Effector memory CD8-positive, alpha-beta T cell (primary cell): ENCODE measurements at places on chromosomes 3 and 15.

GRCh38 chr3:129485721-129486663, 42.4 kb upstream of the RHO start:
- H3K36me3 ChIP-seq = peaks cover 6% of the 10 kb centered on the region
- no peak overlapping the region for H3K4me3 ChIP-seq
- H3K27ac ChIP-seq = peak overlapping the region; percentile 62
- no peak for DNase-seq

DNA sequence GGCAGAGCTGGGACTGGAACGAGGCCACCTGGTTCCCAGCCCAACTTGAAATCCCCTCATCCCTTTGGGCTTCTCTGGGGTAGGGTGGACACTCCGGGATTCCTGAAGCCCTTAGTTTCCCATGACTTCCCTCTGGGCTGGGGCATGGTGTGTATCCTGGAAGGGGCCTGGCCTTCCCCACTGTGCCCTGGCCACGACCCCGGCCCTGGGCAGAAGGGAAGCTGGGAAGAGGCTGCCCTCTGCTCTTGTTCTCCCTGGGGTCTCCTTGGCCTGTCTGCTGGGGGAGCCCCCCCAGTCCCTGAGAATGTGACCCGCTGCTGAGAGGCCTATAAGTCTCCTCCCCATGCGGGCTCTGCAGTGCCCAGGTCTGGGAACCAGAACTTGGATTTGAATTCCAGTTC, 104.9 kb downstream of the LINGO1 start:
- H3K4me1 ChIP-seq = no peaks in the 10 kb centered on the region
- H3K27me3 ChIP-seq = peaks cover 22% of the 10 kb centered on the region
- H3K27ac ChIP-seq = no peak overlapping the region
- H3K4me3 ChIP-seq = no peak overlapping the region
- no peaks in the 10 kb centered on the region for H3K36me3 ChIP-seq
- DNase-seq = no peak

DNA sequence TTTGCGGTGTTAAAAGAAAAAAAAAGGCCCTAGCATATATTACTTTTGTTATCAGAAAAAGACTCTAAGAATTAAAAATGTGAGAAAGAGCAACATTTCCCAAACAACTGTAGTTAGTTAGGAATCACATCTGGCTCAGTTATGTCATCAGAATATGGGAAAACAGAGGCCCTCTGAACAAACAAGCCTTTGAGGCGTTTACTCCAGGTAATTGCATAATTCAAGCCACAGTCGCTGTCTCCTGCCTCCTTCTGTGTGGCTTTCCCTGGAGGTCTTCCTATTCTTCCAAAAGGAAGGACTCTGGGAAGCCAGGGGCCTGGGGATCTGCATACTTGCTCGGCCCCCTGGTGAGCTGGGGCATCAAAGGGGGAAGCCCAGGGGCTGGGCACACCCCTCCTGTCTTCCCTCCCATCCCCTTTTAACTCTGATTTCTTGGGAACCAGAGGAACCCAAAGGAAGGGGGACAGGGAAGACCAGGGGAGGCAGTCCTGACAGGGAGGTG, 3.7 kb upstream of the FAM107A start:
- H3K36me3 ChIP-seq = peaks cover 8% of the 10 kb centered on the region
- no peak for DNase-seq
- no peak overlapping the region for H3K4me3 ChIP-seq
- peaks cover 69% of the 10 kb centered on the region for H3K27me3 ChIP-seq

GRCh38 chr3:158773845-158774830, 27.7 kb upstream of the MFSD1 start:
- no peak overlapping the region for H3K4me3 ChIP-seq
- no peak for DNase-seq
- no peaks in the 10 kb centered on the region for H3K27me3 ChIP-seq
- H3K27ac ChIP-seq = no peak overlapping the region
- H3K4me1 ChIP-seq = no peaks in the 10 kb centered on the region
- H3K36me3 ChIP-seq = peaks cover 2% of the 10 kb centered on the region

GRCh38 chr15:56337084-56337725, 28.0 kb upstream of the TEX9 start:
- peaks cover 4% of the 10 kb centered on the region for H3K27me3 ChIP-seq
- H3K4me3 ChIP-seq = no peak overlapping the region
- no peaks in the 10 kb centered on the region for H3K4me1 ChIP-seq
- H3K27ac ChIP-seq = no peak overlapping the region
- DNase-seq = no peak
- no peaks in the 10 kb centered on the region for H3K36me3 ChIP-seq

GRCh38 chr15:70170096-70170699, 72.5 kb upstream of the TLE3 start:
- no peaks in the 10 kb centered on the region for H3K27me3 ChIP-seq
- no peak overlapping the region for H3K27ac ChIP-seq
- H3K4me1 ChIP-seq = no peaks in the 10 kb centered on the region
- no peaks in the 10 kb centered on the region for H3K36me3 ChIP-seq

- no peaks in the 10 kb centered on the region for H3K36me3 ChIP-seq
- H3K4me1 ChIP-seq = no peaks in the 10 kb centered on the region
- no peak overlapping the region for H3K4me3 ChIP-seq
Observed at GRCh38 chr3:3316521-3316920, 137.0 kb upstream of the CRBN start.

- H3K27me3 ChIP-seq = no peaks in the 10 kb centered on the region
- no peak for DNase-seq
- H3K4me3 ChIP-seq = no peak overlapping the region
- no peak overlapping the region for H3K27ac ChIP-seq
- no peaks in the 10 kb centered on the region for H3K4me1 ChIP-seq
Observed at GRCh38 chr15:42165106-42165505, 8.7 kb upstream of the PLA2G4F start.

GRCh38 chr15:38745126-38745525, 180.5 kb upstream of the RASGRP1 start:
- H3K4me3 ChIP-seq = no peak overlapping the region
- peaks cover 7% of the 10 kb centered on the region for H3K27me3 ChIP-seq
- H3K27ac ChIP-seq = no peak overlapping the region
- H3K4me1 ChIP-seq = no peaks in the 10 kb centered on the region
- no peak for DNase-seq
- H3K36me3 ChIP-seq = no peaks in the 10 kb centered on the region

DNA sequence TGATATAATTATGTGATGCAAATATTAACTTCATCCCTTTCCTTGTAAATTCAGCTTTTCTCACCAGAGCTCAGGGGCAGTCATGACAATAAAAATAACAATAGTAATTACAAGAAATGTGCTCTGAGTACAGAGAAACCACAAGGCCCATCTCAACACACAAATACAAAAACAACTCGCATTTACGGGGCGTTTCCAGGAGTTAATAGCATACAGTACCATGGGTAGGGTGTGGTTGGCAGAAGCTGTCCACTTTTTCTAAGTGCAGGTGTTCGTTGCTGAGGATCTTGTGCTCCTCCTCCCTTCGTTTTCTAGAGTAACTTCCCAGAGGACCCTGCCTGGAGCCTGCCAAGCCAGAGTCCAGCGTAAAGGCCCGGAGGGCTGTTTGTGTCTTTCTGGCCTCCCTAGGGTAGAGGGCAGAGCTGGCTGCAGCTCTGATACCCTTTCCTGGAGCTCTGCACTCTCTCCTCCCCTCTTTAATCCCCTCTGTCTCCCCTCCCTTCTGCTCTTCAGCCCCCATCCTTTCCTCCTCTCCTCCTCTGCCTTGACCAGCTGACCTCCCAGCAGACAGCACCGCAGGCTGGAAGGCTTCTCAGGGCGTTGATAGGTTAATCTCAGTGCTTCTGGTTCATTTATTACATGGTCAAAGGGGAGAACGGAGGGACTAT, 11.4 kb downstream of the SEMA3G start:
- no peak overlapping the region for H3K4me3 ChIP-seq
- peak overlapping the region; percentile 31 for H3K27ac ChIP-seq
- H3K4me1 ChIP-seq = peaks cover 3% of the 10 kb centered on the region
- no peaks in the 10 kb centered on the region for H3K27me3 ChIP-seq
- no peaks in the 10 kb centered on the region for H3K36me3 ChIP-seq

- peak overlapping the region; percentile 87 for H3K27ac ChIP-seq
- DNase-seq = no peak
- no peaks in the 10 kb centered on the region for H3K27me3 ChIP-seq
- H3K36me3 ChIP-seq = peaks cover 42% of the 10 kb centered on the region
- no peak overlapping the region for H3K4me3 ChIP-seq
Observed at GRCh38 chr15:45660231-45660979, 25.6 kb downstream of the SQOR start.

DNA sequence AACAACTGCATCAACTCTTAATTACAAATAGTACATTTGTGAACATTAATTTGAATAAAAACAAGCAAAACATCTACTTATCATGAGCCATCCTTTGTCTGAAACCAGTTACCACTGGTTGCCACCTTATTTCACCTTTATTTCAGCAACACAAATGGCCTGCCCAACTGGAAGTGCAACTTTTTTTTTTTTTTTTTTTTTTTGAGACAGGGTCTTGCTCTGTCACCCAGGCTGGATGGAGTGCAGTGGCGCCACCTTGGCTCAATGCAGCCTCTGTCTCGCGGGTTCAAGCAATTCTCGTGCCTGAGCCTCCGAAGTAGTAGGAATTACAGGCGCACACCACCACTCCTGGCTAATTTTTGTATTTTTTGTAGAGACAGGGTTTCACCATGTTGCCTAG, 13.1 kb downstream of the WDR82 start:
- no peak for DNase-seq
- peaks cover 49% of the 10 kb centered on the region for H3K4me1 ChIP-seq
- no peak overlapping the region for H3K27ac ChIP-seq
- peaks cover 100% of the 10 kb centered on the region for H3K36me3 ChIP-seq
- H3K27me3 ChIP-seq = no peaks in the 10 kb centered on the region

DNA sequence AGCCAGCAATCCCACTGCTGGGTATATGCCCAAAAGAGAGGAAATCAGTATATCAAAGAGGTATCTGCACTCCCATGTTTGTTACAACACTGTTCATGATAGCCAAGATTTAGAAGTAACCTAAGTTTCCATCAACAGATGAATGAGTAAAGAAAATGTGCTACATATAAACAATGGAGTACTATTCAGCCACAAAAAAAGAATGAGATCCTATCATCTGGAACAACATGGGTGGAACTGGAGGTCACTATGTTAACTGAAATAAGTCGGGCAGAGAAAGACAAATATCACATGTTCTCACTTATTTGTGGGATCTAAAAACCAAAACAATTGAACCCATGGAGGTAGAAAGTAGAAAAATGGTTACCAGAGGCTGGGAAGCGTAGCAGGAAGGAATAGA, 108.2 kb downstream of the TBC1D5 start:
- H3K27me3 ChIP-seq = no peaks in the 10 kb centered on the region
- peaks cover 9% of the 10 kb centered on the region for H3K4me1 ChIP-seq
- no peaks in the 10 kb centered on the region for H3K36me3 ChIP-seq
- no peak for DNase-seq

- H3K27ac ChIP-seq = no peak overlapping the region
- DNase-seq = no peak
- peaks cover 34% of the 10 kb centered on the region for H3K27me3 ChIP-seq
- peaks cover 4% of the 10 kb centered on the region for H3K36me3 ChIP-seq
- no peak overlapping the region for H3K4me3 ChIP-seq
Observed at GRCh38 chr3:154182322-154182922, 61.2 kb downstream of the ARHGEF26 start.

- peaks cover 29% of the 10 kb centered on the region for H3K27me3 ChIP-seq
- H3K4me1 ChIP-seq = peaks cover 9% of the 10 kb centered on the region
- no peak for DNase-seq
- peak overlapping the region; percentile 2 for H3K27ac ChIP-seq
- H3K36me3 ChIP-seq = peaks cover 4% of the 10 kb centered on the region
- no peak overlapping the region for H3K4me3 ChIP-seq
Observed at GRCh38 chr3:183579967-183580900, 24.7 kb upstream of the KLHL6 start.

GRCh38 chr3:37453393-37454389, 279.3 kb upstream of the LRRFIP2 start:
- H3K27ac ChIP-seq = no peak overlapping the region
- peaks cover 4% of the 10 kb centered on the region for H3K4me1 ChIP-seq
- H3K4me3 ChIP-seq = no peak overlapping the region
- peaks cover 3% of the 10 kb centered on the region for H3K36me3 ChIP-seq

- peak overlapping the region; percentile 11 for H3K27ac ChIP-seq
- H3K4me3 ChIP-seq = no peak overlapping the region
- DNase-seq = peak; percentile 27
- no peaks in the 10 kb centered on the region for H3K27me3 ChIP-seq
- peaks cover 33% of the 10 kb centered on the region for H3K36me3 ChIP-seq
- H3K4me1 ChIP-seq = peaks cover 33% of the 10 kb centered on the region
Observed at GRCh38 chr3:52291508-52292181, 4.0 kb downstream of the GLYCTK start.

DNA sequence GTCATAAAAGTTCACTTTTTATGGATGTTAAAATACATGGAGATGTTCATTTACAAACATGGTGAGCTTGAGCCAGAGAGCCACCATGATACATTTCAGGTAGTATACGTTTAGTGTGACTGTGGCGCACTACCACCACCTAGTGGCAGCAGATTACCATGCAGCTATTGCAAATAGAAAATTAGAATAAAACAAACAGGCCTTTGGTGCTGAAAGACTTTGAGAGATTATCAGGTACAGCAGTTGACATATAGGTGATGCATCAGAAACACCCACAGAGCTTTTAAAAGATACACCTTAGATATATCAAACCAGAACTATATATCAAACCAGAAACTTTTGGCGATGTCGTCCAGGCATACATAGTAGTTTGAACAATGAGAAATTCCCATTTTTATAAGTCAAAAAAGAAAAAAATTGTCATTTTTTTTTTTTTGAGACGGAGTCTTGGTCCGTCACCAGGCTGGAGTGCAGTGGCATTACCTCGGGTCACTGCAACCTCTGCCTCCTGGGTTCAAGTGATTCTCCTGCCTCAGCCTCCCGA, 42.0 kb upstream of the ICE2 start:
- H3K27ac ChIP-seq = peak overlapping the region; percentile 27
- H3K4me1 ChIP-seq = peaks cover 61% of the 10 kb centered on the region
- H3K36me3 ChIP-seq = peaks cover 54% of the 10 kb centered on the region

DNA sequence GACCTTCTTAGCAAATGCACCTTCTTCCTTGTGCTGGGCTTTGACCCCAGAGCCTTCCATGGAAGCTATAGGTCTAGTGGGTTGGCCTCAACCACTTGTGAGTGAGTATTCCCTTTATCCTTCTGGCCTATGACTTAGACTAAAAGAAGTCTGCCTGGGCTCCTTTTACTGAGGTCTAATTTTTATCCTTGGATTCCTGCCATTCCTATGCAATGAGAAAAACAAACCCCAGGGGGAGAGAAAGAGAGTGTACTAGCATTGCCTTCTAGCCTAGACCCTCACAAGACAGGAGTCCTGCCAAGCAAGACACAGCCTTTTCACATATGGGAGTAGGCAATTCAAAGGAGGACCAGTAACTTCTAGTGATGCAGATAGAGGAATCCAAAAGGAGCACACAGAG, 155.4 kb downstream of the PPM1L start:
- H3K4me3 ChIP-seq = no peak overlapping the region
- H3K4me1 ChIP-seq = no peaks in the 10 kb centered on the region
- no peak overlapping the region for H3K27ac ChIP-seq
- H3K36me3 ChIP-seq = no peaks in the 10 kb centered on the region

DNA sequence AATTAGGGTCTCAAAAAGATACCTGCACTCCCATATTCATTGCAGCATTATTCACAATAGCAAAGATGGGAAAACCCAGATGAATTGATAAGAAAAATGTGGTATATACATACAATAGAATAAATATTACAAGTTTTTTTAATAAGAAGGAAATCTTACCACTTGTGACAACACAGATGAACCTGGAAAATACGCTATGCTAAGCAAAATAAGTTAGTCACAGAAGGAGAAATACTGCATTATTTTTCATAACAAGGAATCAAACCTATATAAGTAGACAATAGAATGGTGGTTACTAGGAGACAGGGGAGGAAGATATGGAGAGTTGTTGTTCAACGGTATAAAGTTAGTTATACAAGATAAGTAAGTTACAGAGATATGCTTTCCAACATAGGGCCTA, 130.0 kb downstream of the GSK3B start:
- peak overlapping the region; percentile 7 for H3K27ac ChIP-seq
- H3K36me3 ChIP-seq = peaks cover 2% of the 10 kb centered on the region
- H3K4me1 ChIP-seq = peaks cover 67% of the 10 kb centered on the region
- H3K27me3 ChIP-seq = no peaks in the 10 kb centered on the region
- no peak for DNase-seq
